ENCODE measurements at places on chromosomes 4 and X. TPM values are rescaled to one million over a fixed set of nuclear protein-coding genes. Genes with fewer than 3 reads are reported as not detected.

DNA sequence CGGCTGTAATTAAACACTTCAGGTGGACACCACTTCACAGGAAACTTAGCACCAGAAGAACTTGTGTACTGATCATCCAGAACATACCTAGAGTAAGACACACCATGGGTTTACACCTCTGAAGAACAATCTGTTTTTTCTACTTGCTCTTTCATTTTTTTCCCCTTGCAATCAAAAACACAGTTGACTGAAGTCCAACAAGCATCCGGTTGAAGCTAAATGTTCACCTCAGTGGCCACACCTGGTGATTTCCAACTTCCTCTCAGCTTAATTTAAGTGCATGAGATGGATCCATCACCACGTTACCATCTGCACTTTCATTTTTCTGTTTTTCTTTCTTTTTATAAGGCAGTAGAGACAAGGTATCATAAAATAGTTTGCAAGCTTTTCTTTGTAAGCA is 4.9 kb upstream of the TXK start:
- DNase-seq = no peak

- no peak for DNase-seq
These were observed 176.9 kb upstream of the GK2 start for GRCh38 chr4:79584902-79585301.

ADH1B gene
- 24.2 TPM for total RNA-seq

SCML1 gene
- 14.1 TPM for total RNA-seq
